ENCODE measurements at places on chromosomes 12 and 14.

DNA sequence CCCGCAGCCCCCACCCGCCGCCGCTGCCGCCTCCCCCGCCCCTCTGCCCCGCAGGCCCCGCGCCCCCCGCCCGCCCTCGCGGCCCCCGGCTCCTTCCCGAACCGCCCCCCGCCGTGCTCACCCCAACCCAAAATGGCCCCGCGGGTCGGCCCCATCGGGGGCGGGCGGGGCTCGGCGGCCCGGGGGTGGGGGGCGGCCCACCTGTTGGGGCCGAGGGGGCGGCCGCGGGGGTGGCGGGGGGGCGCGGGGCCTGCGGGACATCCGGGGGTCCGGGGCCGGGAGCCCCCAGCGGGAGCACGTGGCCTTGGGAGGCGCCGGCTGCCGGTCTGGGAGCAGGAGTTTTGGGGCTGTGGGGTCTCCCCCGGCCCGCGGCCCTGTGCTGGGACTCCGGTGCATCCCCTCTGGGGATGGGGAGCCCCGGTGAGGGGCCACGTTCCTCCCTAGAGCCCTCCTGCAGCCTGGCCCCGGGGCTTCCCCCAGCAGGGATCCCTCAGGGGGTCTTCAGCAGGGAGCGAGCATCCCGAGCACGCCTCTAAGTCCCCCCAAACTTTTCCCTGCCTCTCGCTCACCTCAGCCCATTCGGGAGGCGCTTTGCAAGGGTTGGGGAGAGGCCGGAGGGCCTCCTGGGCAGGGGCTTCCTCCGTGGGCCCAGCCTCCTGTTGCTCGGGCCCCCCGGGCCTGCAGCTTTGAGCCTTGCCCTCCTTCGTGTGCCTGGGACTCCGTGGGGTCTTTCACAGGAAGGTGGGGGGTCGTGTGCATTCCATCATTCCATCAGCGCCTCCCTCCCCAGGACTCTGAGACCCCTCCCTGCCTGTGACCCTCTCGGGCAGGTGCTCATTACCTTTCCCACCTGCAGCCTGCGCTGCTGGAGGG lies 710 bp downstream of the MTA1 start:
- no peak for DNase-seq

GRCh38 chr12:130540376-130540775 lies 175.7 kb downstream of the RIMBP2 start:
- DNase-seq, result no peak

DNA sequence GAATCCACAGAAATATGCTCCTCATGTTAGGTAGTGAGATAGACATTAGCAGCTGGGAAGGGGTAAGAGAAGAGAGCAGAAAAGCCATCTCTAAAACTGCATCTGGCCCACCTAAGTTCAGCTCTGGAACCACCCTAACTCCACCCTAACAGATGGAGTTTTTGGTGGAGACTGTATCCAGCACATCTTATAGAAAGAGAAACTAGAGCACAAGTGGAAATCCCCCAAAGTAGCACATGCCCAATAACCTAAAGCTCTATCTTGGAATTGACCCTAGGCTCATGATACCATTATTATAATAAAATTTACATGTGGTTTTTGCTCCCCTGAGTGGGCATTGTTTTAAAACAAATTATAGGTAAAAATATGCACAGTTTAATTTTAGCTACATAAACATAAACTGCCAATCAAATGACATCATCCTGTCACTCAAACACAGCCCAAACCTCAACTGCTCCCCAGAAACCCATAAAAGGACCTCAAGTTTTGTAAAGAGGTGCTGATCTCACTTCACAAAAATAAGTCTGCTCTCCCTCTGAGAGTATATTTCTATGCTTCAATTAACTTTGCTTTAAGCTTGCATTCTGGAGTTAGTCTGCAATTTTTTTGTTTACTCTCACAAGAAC lies 206.4 kb downstream of the PIK3C2G start:
- no peak for DNase-seq

DNA sequence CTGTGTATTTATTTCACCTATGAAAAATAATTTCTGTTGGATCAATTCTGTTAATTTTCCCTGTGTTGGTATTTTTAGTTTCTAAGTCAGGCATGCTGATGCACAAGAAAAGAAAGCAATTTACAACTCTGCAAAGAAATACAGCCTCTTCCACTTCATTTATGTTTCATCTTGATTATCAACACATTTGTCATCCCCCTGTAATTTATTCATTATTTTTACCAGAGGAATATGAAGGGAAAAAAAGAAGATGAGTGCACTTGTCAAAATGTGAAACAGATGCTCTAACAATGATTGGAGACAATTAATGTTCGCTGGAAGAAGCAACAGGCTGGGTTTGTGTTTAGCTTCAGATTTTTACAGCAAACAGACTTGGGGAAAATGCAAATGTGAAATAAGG lies 958.5 kb upstream of the SEL1L start:
- no peak for DNase-seq

DNA sequence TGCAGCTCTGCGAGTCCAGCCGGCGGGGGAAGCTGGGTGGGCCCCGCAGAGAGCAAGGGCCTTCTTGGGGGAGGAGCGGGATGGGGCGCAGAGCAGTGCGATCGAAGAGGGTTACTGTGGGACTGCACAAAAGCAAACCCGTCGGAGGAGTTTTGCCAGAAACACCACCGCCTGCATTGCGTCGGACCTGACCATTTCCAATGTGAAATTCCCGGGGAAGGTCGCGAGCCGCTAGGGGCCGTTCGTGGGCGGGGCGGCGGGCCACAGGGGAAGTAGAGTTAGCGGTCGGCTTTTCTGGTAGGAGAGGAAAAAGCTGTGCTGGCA lies 333 bp upstream of the KCNA1 start:
- DNase-seq, result no peak

DNA sequence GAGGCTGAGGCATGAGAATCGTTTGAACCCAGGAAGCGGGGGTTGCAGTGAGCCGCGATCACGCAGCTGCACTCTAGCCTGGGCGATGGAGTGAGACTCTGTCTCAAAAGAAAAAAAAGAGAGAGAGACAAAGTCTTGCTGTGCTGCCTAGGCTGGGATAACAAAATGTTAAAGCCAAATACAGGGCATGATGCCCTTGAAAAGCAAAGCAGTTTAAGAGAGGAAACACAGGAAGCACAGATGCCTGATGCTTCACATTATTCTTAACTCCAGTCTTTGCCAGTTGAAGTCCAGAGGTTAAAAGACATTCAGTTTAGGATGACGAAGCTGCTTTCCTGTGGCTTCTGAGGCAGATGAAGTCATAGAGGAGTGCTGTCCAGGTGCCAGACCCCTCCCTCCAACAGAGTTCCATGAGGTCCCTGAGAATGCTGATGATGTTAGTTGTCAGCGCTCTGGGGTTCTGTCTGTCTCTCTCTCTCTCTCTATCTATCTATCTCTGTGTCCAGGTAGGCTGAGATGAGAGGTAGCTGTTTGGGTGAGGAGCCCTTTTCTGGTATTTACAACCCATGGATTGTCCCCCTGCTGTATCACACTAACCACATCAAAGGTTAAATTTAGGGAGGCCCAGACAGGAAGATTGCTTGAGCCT lies 4.9 kb upstream of the MRPL52 start:
- no peak for DNase-seq

- no peak for DNase-seq
These were observed 47.4 kb downstream of the AVPR1A start for GRCh38 chr12:63103494-63104131.

DNA sequence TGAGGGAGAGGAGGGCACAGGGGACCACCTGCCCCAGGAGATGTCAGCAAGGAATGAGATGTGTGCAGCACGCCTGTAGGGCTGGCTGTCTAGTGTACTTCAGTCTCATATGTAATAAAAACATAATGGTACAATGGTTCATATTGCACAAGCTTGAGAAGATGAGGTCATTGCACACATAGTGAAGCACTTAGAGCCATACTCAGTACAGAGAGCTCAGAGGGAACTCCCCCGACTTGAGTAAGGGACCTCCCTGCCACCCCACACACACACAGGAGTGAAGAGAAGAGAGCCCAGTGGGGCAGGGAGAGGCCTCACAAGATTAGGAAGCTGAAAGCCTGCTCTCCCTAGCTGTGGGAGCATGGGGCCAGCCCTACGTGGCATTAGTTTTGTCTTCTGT lies 61.5 kb downstream of the SLC6A12 start:
- no peak for DNase-seq

GRCh38 chr14:104331871-104332605 lies 193.7 kb downstream of the KIF26A start:
- DNase-seq, result no peak

GRCh38 chr12:6465467-6466183 lies 4.9 kb downstream of the VAMP1 start:
- peak; percentile 26 for DNase-seq

DNA sequence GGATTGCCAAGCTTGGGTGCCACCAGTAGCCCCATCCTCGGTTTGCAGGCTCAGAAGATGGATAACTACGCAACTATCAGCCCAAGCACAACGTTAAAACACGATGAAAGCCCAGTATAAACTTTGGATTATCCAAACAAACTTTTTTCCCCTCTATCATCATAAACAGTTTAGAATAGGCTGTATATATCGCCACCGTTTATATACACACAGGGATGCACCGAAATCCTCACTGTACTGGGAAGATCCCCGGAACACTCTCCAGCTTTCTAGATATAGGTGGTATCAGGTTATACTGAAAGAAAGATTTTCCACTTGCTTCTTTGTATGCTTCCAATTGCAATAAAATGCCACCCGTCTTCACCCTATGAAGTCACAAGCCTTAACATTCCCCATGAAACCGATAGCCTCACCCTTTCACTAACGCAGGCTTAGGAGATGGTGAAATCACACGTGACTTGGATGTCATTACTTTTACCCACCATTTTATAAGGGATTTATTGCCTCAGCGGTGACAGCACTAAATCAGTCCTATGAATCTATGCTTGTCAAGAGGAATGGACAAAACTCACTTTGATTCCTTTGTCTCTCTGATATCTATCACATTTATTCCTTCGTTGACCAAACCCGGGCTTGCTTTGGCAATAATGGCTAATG lies 207.6 kb upstream of the FOXN3 start:
- DNase-seq, result no peak

DNA sequence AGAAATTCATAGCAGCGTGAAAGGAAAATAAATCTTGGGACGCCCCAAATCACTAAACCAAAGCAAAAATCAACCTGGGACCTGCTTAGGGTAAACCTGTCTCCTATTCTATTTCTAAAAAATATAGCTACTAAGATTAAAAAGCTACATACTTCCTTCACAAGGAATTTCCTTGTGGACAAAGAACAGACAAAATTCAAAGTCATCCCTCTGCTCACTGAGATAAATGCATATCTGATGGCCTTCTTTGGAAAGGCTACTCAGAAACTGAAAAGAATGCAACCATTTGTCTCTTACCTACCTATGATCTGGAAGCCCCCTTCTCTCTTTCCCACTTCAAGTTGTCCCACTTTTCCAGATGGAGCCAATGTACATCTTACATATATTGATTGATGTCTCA lies 93.0 kb upstream of the CNOT2 start:
- no peak for DNase-seq

DNA sequence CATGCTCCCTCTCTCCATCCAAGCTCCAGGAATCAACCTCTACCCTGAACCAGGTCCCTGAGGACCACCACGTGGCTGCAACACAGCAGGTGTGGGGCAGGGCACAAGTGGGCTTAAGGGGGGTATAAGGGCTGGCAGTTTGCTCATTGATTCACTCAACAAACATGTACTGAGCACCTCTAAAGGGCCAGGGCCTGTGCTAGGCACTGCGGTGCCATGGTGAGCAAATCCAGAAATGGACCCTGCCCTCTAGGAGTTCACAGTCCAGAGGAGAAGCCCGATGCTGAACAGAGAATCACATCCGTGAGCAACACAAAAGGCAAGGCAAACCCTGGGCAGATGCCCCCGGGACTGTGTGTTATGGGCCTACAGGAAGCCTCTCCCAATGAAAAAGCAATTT lies 6.5 kb upstream of the AQP2 start:
- DNase-seq, result no peak

- DNase-seq, result peak; percentile 76
These were observed 6.4 kb downstream of the NFYB start for GRCh38 chr12:104131609-104132008.

DNA sequence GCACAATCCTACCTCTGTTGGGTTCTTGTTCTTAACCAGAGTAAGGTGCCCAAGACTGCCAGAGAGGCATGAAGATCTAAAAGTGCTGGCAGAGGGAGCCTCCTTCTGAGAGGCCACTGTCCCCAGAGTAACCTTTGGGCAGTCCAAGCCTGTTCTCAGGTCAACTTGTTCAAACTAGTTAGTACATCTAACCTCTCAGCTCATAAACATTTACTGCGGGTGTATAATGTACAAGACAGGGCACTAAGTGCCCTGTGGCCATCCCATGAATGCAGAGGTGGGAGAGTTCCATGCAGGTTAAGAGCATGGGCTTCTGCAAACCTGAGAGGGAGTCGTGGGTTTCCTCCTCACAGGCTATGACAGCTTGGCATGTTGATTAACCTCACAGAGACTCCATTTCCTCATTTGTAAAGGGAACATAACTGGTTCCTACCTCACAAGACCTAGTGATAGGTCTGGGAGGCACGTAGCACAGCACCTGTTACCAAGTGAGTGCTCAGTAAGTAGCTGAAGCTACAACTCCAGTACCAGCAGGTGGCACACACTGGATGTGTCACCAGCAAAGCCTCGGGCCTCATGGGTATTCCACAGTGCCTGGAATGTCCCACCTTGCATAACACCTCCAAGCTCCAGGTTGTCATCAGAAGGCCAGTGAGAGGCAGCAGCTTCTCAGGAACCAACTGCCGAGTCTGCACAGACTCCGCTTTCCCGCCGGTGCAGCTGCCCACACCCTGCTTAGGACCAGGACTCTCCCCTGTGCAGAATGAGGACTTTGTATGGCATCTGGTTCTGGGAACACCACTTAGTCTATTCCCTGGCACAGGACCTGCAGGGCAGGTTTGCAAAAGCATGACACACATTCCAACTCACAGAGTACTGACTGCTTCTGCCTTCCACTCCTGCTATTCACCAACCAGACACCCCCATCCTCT lies 4.4 kb downstream of the VDR start:
- DNase-seq, result peak; percentile 50

DNA sequence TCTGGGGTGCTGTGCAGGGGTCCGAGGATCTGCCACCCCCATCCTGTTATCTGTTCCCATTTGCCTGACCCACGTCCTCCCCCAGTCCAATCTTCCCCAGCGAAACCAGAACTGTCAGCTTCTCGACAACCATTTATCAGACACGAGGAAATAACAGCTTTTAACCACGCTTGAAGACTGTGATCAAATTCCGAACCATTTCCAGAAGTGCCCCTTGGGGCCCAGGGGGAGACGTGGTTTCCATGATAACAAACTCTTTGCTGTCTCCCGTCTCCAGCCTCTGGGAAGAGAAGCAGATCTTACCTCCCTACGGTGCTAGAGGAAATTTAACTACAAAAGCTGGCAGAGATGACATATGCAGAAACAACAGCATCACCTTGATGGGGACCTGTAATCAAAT lies 35.1 kb upstream of the SRRM4 start:
- no peak for DNase-seq

Data from LNCaP clone FGC (cell line).